ENCODE measurements at places on chromosomes 6 and 20.

- peaks cover 5% of the 10 kb centered on the region for H3K4me1 ChIP-seq
- H3K36me3 ChIP-seq, result no peaks in the 10 kb centered on the region
- H3K27me3 ChIP-seq, result no peaks in the 10 kb centered on the region
Measured at GRCh38 chr6:25490018-25490801, 161.8 kb upstream of the SCGN start.

DNA sequence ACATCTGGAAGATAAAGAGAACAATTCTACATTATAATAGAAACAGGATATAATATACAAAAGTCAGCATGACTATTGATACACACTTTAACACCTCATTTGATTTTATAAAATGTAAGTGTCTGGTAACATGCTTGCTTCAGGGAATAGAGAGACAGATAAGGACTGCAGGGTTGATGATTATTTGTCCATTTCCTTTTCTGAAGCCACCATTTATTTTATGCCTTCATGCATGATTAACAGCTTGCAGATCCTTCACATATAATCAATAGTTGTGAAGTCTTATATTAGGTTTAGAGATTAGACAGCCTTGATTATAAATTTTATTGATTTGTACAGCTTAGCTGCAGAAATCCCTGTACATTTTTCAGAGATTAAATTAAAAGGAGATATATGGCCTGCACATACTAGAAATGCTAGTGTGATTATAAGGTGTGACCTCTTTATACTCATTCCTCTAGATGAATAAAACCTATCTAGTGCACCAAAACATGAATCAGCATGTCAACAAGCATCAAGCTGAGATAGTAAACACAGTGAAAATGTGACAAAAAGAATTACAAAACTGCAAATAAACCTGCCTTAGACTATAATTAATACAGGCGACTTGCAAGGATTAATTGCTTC is 198.8 kb upstream of the THEMIS start:
- no peaks in the 10 kb centered on the region for H3K36me3 ChIP-seq
- H3K27me3 ChIP-seq, result no peaks in the 10 kb centered on the region
- no peak for DNase-seq
- no peak overlapping the region for H3K27ac ChIP-seq
- peaks cover 5% of the 10 kb centered on the region for H3K4me1 ChIP-seq

- no peaks in the 10 kb centered on the region for H3K27me3 ChIP-seq
- peaks cover 14% of the 10 kb centered on the region for H3K36me3 ChIP-seq
- H3K27ac ChIP-seq, result peak overlapping the region; percentile 74
Measured at GRCh38 chr6:28353981-28354676, 4.4 kb downstream of the ZKSCAN3 start.

DNA sequence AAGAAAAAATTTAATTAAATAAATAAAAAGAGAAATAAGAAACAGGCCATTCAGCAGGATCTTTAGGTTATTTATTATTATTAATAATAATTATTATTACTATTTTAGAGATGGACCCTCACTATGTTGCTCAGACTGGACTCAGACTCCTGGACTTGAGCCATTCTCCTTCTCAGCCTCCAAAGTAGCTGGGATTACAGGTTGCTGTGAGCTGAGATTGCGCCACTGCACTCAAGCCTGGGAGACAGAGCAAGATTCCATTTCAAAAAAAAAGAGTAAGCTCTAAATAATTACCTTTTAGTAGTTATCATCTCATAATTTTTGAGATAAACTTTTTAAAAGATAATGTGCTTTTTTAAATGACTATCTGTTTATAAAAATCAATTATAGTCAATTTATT is 1102.8 kb upstream of the GJE1 start:
- no peaks in the 10 kb centered on the region for H3K36me3 ChIP-seq
- H3K4me1 ChIP-seq, result no peaks in the 10 kb centered on the region
- no peaks in the 10 kb centered on the region for H3K27me3 ChIP-seq
- no peak overlapping the region for H3K4me3 ChIP-seq
- no peak for DNase-seq

DNA sequence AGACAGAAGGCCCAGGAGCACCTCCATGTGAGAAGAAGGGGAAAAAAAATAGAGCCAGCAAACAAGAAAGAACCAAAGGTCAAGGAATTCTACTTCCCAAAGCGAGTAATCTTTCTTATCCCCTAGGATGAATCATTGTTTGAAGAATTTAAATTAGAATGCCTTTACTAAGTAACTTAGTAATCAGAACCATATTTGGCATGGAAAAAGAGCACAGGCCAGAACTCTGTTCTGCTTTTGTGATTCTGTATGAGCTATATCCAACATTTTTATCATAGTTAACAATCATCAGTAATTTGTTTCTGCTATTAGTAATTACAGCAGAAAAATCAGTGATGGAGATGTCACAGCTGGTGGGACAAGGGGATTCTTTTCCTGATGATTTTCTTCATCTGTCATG is 228.8 kb upstream of the FAM83B start:
- H3K36me3 ChIP-seq, result no peaks in the 10 kb centered on the region
- H3K27me3 ChIP-seq, result no peaks in the 10 kb centered on the region
- no peak for DNase-seq
- no peaks in the 10 kb centered on the region for H3K4me1 ChIP-seq
- no peak overlapping the region for H3K4me3 ChIP-seq
- H3K27ac ChIP-seq, result no peak overlapping the region

- H3K27ac ChIP-seq, result peak overlapping the region; percentile 96
- H3K4me3 ChIP-seq, result peak overlapping the region; percentile 81
- no peak for DNase-seq
- peaks cover 18% of the 10 kb centered on the region for H3K36me3 ChIP-seq
- no peaks in the 10 kb centered on the region for H3K27me3 ChIP-seq
Measured at GRCh38 chr6:161274488-161274858, 612 bp upstream of the AGPAT4 start.

- H3K36me3 ChIP-seq, result peaks cover 10% of the 10 kb centered on the region
- H3K27me3 ChIP-seq, result no peaks in the 10 kb centered on the region
- H3K4me1 ChIP-seq, result peaks cover 43% of the 10 kb centered on the region
- peak overlapping the region; percentile 97 for H3K27ac ChIP-seq
- no peak for DNase-seq
Measured at GRCh38 chr20:4683261-4683660, 38.4 kb upstream of the PRND start.

DNA sequence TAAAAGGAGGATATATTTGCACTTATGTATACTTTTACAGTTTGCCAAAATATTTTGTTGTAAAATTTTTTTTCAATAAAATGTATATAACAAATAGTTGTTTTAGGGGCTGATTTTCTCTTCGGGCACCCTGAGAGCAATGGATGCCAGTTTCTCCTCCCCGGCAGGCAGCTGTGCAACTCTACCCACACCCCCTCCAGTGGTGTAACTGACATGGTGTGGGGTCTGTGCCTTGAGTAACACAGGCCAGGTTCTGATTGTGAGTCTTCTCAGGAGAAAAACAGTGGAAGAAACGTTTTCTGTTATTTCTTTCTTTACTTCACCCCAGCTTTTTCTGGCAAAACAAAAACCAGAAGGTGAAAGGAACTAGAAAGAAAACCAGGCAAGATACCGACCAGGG is 6.1 kb downstream of the FOXF2 start:
- no peak overlapping the region for H3K27ac ChIP-seq
- peaks cover 84% of the 10 kb centered on the region for H3K27me3 ChIP-seq
- no peak for DNase-seq
- H3K36me3 ChIP-seq, result no peaks in the 10 kb centered on the region
- no peak overlapping the region for H3K4me3 ChIP-seq

- H3K36me3 ChIP-seq, result no peaks in the 10 kb centered on the region
- no peaks in the 10 kb centered on the region for H3K27me3 ChIP-seq
- no peak overlapping the region for H3K27ac ChIP-seq
Measured at GRCh38 chr6:80382811-80383210, 276.3 kb downstream of the BCKDHB start.

DNA sequence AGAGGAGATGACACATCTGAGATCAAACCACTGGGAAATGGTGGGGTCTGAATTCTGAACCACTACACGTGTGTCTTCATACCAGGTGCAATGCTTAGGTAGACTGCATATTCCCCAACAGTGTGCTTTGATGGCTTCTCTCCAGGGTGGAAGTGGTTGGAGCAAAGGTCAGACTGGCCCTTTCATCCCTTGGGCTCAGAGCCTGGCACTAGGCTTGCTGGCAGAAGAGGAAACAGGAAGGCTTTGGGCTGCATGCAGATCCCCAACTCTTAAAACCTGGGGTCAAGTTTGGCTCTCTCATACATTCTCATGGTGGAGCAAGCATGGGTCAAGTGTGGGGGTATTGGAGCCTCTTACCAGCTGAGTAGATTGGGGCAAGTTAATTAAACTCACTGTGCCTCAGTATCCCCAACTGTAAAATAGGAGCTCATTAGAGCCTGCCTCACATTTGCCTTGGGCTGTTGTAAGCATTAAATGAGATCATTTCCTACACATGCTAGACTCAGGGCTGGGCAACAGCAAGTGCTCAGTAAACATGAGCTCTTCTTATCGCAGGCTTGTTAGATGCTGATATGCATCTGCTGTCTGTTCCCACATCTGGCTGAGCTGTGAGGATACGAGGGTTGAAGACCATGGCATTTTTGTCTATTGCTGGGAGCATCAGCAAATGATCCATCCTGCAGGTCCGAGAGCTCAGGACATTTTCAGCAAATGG is 51.6 kb upstream of the FAM83D start:
- peak overlapping the region; percentile 93 for H3K4me3 ChIP-seq
- H3K4me1 ChIP-seq, result peaks cover 90% of the 10 kb centered on the region
- H3K27ac ChIP-seq, result peak overlapping the region; percentile 99
- DNase-seq, result peak; percentile 64
- peaks cover 63% of the 10 kb centered on the region for H3K36me3 ChIP-seq
- no peaks in the 10 kb centered on the region for H3K27me3 ChIP-seq

DNA sequence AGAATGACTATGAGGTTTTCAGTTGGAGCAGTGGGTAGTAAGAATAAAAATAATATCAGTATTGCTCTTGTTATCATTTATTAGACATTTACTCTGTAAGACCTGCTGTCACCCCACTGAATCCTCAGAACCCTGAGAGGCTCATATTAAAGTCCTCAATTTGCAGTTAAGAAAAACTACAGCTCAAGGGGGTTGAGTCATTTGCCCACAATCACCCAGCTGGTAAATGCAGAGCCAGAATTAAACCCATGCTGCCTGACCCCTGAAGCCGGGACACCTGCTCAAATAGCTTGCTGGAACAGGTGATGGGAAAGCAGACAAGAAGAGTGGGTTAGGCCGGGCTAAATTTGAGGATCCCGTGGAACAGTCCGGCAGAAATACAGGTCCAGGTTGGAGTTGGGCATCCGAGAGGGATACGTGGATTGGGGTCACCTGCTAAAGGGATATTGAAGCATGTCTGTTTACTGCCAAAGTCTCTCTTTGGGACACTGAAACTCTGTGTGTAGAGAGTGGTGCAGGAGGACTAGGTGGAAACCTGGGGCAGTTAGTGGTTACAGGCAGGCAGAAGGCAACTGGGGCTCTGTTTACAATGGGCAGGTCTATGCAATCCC is 344.1 kb downstream of the CDC5L start:
- peaks cover 2% of the 10 kb centered on the region for H3K4me1 ChIP-seq
- H3K27me3 ChIP-seq, result no peaks in the 10 kb centered on the region
- DNase-seq, result no peak
- H3K36me3 ChIP-seq, result no peaks in the 10 kb centered on the region
- no peak overlapping the region for H3K4me3 ChIP-seq

- H3K27me3 ChIP-seq, result peaks cover 61% of the 10 kb centered on the region
- H3K36me3 ChIP-seq, result no peaks in the 10 kb centered on the region
- DNase-seq, result no peak
- no peaks in the 10 kb centered on the region for H3K4me1 ChIP-seq
- H3K4me3 ChIP-seq, result no peak overlapping the region
Measured at GRCh38 chr20:53069132-53069531, 97.0 kb downstream of the TSHZ2 start.

GRCh38 chr6:151490996-151491395 is 2.8 kb upstream of the CCDC170 start:
- peaks cover 49% of the 10 kb centered on the region for H3K27me3 ChIP-seq
- no peak overlapping the region for H3K27ac ChIP-seq
- H3K36me3 ChIP-seq, result no peaks in the 10 kb centered on the region
- H3K4me3 ChIP-seq, result no peak overlapping the region
- peaks cover 6% of the 10 kb centered on the region for H3K4me1 ChIP-seq
- no peak for DNase-seq

- H3K4me3 ChIP-seq, result no peak overlapping the region
- H3K4me1 ChIP-seq, result no peaks in the 10 kb centered on the region
- H3K27ac ChIP-seq, result no peak overlapping the region
- H3K27me3 ChIP-seq, result no peaks in the 10 kb centered on the region
- DNase-seq, result no peak
Measured at GRCh38 chr20:25529295-25529951, 55.9 kb downstream of the NINL start.

DNA sequence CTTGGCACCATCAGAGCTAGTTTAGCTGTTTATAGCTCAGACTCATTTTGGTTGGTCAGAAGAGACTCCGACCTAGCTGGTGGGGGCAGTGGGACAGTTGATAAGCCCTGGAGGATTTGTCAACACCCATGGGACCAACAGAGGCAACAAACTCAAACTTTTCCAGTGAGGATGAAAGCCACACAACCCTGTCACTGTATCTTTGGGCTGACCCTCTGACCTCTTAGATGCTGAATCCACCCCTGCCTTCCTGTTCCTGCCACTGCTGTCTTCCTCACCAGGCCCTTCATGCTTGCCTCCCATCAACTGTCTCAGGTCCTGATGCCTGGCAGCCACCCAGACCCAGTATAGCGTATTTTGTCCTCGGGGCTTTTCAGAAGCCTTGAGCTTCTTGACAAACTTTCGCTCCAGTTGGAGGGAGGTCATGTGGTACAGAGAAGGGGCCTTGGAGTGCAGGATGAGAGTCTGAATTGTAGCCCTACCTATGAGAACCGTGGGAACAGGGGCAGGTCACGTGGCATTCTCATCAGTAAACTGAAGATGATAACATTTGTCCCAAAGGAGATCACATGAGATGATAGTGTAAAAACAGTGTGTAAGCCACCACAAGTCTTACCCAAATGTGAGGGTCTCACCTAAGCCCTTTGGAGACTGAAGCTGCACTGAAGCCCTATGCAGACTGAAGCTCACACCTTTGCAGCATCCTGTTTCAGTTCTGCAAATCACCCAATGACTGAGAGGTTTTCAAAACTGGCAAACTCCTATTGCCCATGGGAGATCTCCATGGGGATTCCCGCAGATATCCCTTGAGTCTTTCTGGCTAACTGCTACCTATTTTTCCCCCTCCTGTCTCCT is 72.0 kb upstream of the F13A1 start:
- no peak for DNase-seq
- H3K4me1 ChIP-seq, result no peaks in the 10 kb centered on the region
- H3K36me3 ChIP-seq, result no peaks in the 10 kb centered on the region
- peaks cover 56% of the 10 kb centered on the region for H3K27me3 ChIP-seq
- no peak overlapping the region for H3K4me3 ChIP-seq

DNA sequence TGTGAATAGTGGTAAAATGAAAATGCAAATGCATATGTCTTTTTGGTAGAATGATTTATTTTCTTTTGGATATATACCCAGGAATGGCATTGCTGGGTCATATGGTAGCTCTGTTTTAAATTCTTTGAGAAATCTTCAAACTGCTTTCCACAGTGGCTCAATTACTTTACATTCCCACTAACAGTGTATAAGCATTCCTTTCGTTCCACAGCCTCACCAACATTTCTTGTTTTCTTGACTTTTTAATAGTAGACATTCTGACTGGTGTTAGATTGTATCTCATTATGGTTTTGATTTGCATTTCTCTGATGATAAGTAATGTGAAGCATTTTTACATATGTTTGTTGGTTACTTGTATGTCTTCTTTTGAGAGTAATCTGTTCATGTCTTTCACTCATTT is 144.0 kb downstream of the SIM1 start:
- no peak for DNase-seq
- no peaks in the 10 kb centered on the region for H3K36me3 ChIP-seq

Measured in effector memory CD8-positive, alpha-beta T cell (primary cell).